GF-D8 (cell line): ENCODE measurements at places on chromosomes 3 and 15.

GRCh38 chr3:34106879-34107278 is 308.4 kb downstream of the PDCD6IP start:
- peak; percentile 1 for DNase-seq

- no peak for DNase-seq
Observed at GRCh38 chr3:110956081-110956480, 115.5 kb upstream of the NECTIN3 start.

GRCh38 chr3:12046406-12046805 is 42.2 kb downstream of the SYN2 start:
- DNase-seq, result no peak

GRCh38 chr3:173734895-173735294 is 337.4 kb downstream of the NLGN1 start:
- no peak for DNase-seq

DNA sequence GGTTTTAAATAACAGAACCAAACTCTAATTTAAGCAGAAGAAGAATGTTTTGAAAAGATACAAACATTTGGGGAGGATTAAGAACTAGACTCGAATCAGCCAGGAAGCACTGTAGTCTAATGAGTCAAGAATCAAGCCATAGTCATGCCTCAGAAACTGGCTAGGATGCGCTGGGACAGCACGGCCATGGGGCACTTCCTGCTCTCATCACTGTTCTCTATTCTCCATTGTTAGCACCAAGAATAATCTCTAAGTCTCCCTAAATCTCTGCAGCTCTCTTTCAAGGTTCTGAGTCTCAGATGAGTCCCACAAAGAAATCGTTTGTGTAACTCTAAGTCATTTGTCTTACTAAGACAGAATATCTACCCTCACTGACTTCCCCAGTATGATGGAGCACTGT is 399.0 kb upstream of the KCNMB2 start:
- DNase-seq, result no peak

DNA sequence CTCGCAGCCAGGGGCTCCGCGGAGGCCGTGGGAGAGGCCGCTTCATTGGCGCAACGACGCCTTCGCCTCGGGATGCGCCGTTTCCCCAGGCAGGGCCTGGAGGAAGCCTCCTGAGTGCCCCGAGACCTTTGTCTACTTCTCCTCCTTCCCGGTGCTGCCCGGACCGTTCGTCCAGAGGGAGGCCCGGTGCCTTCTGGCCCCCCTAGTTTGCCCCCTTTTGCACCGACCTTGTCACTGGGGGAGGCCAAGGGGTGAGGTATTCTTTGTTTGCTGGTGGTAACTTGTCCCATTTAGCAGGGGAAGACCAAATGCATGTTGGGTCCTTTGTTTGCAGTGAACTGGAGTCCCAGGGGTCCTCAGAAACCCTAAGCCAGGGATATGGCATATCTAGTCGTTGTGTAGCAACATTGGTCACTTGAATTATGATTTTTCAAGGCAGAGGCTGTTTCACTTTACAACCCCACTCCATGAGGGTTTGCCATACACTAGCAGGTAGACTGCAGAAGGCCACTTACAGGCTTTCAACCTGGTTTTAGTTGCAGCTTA is 615 bp downstream of the DHX30 start:
- DNase-seq, result peak; percentile 47

DNA sequence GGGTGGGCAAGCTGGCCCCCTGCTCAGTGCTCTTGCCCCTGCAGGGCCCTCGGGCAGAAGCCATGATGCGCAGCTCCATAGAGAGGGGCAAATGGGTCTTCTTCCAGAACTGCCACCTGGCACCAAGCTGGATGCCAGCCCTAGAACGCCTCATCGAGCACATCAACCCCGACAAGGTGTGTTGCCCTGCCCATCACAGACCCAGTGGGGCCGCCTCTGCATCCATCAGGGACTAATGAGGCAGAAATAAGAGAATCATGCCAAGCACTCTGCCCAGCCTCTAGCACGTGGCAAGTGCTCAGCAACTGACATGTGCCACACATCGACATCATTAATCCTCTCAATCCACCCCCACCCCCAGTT is 49.4 kb downstream of the SEMA3G start:
- no peak for DNase-seq

DNA sequence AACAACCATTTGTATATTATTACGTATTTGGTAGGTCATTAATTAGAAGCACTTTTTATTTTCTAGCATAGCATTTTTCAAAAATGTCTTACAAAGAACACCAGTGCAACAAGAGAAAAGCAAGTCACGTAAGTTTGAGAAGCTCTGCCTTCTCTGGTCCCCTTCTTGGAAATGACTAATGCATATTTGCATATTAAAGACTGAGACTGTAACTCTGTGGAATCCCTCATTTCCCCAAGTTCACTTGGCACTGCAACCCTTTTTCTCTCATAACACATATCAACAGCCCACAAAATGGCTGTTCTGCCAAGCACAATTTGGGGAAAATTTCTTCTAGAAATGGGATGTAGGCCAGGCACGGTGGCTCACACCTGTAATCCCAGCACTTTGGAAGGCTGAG is 176.3 kb downstream of the ERC2 start:
- no peak for DNase-seq

DNA sequence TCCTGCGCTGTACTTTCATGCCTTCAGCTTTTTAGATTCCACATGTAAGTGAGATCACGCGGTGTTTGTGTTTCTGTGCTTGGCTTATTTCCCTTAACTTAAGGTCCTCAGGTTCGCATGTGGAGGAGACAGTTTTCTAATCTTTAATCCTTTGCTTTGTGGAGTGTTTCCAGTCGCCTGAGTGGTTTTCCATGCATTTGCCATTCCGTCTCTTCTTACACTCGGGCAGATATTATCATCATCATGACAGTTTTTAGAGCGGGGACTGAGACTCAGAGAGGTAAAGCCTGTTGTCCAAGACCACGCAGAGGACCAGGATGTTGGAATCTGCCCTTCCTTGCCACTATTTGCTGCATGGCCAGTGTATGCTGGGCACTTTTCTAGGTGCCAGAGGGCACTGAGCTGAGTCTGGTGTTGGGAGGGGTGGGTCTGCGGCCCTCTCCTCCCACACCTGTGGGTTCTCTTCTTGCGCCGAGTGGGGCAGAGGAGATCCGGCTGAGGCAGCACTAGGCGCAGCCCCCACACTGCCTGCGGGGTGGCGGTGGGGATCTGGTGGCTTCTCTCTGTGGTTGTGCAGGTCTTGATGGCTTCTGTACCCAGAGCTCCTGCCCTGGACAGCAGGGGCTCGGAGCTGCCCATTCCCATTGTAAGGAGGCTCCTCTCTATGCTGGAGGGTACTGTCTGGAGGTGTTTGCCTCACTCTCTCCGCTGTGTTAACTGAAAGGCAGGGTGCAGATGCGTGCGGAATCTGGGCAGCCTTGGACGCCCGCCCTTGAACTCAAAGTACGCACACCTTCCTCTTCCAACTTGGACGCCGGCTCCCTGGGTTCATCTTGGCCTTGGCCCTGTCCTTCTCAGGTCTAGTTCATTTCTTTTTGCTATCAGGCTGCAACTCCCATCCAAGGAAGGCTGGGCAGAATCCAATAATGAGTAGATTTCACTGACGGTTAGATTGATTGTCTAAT is 156.0 kb upstream of the RGMA start:
- no peak for DNase-seq

- no peak for DNase-seq
Observed at GRCh38 chr3:188797045-188797444, 374.7 kb upstream of the TPRG1 start.

GRCh38 chr3:144128108-144128892 is 156.7 kb downstream of the DIPK2A start:
- no peak for DNase-seq

- DNase-seq, result no peak
Observed at GRCh38 chr3:190165253-190165652, 44.6 kb upstream of the P3H2 start.

GRCh38 chr15:91572110-91572509 is 281.4 kb upstream of the SLCO3A1 start:
- no peak for DNase-seq

- no peak for DNase-seq
Observed at GRCh38 chr15:40084650-40085049, 24.0 kb downstream of the BMF start.

- DNase-seq, result no peak
Observed at GRCh38 chr15:60423537-60423936, 25.8 kb upstream of the ANXA2 start.

DNA sequence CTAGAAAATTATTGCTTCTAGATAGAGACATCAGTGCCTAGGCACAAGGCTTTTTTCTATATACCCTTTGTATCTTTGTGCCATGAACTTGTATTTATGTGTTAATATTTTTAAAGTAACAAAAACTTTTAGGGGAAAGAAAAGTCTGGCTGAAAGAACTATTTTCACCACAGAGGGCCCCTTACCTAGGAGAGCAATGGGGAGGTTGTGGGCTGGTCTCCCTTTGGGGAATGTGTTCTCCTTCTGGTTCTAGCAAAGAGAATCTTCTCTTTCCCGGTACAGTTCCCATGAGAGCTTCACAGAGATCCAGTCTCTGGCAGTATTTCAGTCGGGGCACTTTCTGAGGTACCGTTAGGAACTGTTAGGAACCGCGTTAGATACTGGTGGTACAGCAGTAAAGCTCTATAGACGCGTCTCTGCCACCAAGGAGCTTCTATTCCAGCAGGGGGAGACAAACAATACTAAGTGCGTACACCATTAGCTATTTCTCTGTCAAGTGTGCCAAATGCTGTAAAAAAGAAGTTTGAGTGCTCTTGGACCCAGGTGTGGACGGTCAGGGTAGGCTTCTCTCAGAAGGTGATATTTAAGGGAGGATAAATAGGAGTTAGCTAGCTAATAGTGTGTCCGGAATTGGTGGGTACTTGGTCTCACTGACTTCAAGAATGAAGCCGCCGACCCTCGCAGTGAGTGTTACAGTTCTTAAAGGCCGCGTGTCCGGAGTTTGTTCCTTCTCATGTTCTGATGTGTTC is 4.6 kb upstream of the EPB42 start:
- DNase-seq, result peak; percentile 5

- no peak for DNase-seq
Observed at GRCh38 chr15:60574801-60575631, 96.1 kb upstream of the ICE2 start.

DNA sequence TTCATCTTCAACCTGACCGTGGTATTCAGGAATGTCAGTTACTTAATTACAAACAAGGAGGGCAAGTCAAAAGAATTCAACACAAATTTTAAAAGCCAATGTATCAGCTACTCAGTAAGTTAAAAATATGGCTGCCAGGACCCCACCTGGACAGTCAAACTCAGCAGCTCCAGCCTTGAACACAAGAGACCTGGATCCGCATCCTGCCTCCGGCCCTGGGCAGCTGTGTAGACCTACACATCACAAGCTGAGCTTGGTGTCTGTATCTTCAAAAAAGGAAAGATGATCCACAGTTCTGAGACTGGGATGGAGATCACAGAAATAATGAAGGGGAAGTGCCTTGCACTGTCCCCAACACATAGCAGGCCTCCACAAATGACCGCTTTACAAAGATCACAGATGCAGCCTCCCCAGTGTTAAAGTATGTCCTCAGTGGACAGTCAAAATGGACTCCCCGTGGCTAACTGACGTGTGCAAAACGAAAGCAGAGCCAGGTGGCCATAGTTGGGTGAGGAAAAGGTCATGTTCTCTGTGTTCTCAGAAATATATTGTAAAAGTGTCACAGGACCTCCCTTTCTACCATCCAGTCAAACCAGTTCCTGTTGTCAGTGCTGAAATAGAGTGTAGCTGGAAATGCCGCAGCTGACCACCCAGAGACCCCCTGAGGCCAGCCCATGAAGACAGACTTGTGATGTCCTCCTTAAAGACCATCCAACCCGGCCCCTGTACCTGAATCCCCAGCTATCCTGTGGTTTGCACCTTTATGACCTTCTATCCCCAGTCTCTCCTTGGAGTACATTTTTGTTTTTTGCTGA is 168.5 kb upstream of the NSMCE3 start:
- DNase-seq, result no peak

DNA sequence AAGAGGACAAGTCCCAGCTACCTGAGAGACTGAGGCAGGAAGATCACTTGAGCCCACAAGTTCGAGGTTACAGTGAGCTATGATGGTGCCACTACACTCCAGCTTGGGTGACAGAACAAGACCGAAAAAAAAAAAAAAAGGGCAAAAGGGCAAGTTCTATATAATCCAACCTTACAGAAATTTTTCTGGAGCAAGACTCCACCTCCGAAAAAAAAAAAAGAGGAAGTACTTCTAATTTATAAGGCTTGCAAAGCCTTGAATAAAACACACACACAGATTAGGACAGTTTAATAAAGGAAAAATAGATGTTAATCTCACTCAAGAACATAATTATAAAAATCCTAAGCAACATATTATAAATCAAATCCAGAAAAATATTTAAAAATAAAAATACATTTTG is 14.4 kb upstream of the XYLB start:
- no peak for DNase-seq

DNA sequence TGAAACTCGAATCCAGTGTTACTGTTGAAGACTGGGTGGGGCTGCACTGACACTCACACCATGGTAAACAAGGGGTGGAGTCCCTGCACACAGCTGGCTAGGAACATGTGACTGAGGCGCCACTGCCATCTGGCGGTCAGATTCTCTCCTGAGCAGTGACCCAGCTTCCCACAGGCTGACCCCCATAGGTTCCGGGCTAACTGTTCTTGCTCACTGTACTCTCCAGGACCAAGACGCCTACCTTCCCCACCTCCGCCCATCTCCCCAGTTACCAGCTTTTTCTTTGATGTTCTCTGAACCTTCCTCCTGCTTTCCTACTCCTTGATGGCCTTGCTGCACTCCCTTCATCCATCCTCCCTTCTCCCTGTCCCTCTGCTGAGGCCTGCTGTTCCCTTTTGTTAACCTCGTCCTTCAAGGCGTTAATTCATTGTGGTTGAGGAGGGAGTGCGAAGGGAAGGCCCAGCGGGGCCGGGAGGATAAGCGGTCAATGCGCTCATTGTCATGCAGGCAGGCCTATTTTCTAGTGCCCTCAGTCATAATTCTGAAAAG is 115.2 kb downstream of the ATP8B4 start:
- no peak for DNase-seq

DNA sequence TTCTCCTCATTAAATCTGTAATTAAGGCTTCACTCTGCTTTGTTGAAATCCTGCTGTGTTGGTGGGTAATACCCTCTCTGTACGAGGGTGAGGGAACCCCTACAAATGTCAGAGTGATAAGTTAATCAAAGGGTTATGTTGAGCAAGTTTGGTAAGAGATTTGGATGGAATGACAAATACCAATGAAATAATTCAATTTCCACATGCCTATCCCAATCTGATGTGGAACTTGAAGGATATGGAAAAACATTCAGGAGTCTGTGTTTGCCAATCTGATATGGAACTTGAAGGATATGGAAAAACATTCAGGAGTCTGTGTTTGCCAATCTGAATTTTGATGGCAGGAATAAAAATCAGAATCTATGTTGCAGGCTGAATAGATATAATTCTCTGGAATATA is 910.2 kb downstream of the TUSC7 start:
- no peak for DNase-seq

- DNase-seq, result no peak
Observed at GRCh38 chr3:58271901-58272501, 34.0 kb upstream of the RPP14 start.
